Fibroblast of skin of scalp (primary cell): ENCODE measurements at places on chromosomes 7 and 10.

DNA sequence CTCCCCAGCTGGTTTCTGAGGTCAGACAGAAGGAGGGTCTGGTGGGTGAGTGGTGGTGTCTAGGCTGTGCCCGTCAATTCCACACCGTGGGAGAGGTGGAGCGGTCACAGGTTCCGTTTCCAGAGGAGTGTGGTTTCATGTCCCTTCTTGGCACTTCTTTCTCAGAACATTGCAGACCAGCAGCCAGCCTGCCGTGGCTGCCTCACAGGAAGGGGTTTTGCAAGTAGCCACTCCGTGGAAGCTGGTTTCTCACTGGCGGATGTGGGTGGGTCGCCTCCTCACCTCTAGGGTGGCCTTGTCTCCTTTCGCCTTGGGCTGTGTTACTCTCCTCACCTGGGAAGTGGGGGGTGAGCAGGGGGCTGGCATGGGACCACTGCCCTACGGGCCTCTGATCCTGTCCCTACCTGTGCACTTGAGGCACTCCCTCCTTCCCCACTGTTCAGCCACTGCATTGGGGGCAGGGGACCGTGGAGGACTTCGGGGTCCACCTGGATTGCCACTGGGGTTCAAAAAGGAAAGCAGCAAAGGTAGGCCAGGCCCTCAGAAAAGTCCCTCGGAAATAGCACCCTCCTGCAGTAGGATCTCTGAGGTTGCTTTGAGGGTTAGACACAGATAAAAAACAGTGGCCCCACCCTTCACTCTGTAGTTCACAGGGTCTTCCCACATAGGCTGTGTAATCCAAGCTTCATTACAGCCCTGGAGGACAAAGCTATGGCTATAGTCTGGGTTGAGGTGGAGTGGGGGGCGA, 33.9 kb downstream of the TSPAN14 start:
- DNase-seq: no peak

DNA sequence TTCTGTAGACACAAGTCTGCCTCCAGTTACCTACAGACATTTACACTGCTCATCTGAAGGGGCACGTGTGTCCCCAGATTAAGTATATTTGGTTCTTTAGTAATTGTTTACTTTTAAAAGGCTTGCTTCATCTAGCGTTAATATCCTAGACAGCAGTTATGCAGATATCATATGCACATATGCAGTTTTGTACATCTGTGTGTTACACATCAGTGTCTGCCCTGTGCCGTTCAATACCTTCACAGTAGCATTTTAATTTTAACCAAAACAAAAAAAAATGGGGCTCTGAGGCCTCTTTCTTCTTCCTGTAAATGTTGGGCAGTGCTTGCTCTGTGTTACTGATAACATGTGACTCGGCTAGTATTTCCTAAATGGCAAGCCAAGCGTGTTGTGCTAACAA, 331.4 kb upstream of the MGMT start:
- DNase-seq: no peak

- DNase-seq: no peak
Measured at GRCh38 chr10:87683356-87683755, 23.7 kb downstream of the PAPSS2 start.

DNA sequence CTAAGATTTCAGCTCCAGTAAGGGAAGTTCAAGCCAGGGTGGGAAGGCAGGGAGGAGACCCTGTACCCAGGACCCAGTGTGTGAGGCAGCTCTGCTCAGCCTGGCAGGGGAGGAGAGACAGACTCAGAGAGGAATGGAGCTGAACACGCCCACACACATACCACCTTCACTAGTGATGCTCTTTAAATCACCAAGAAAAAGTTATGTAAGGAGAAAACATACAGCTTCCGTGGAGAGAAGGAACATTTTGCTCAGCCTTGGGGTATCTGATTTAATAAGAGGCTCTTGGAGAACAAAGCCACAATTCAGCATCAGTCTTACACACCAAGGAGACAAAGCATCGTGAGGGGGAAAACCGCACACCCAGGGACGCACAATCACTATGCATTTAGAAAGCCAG, 62.9 kb downstream of the PRKAG2 start:
- no peak for DNase-seq

- DNase-seq: no peak
Measured at GRCh38 chr7:69190763-69191162, 407.5 kb upstream of the AUTS2 start.

GRCh38 chr10:122468926-122469781, 7.8 kb downstream of the HTRA1 start:
- peak; percentile 99 for DNase-seq

GRCh38 chr7:65239707-65240352, 133.8 kb upstream of the ZNF92 start:
- peak; percentile 4 for DNase-seq

DNA sequence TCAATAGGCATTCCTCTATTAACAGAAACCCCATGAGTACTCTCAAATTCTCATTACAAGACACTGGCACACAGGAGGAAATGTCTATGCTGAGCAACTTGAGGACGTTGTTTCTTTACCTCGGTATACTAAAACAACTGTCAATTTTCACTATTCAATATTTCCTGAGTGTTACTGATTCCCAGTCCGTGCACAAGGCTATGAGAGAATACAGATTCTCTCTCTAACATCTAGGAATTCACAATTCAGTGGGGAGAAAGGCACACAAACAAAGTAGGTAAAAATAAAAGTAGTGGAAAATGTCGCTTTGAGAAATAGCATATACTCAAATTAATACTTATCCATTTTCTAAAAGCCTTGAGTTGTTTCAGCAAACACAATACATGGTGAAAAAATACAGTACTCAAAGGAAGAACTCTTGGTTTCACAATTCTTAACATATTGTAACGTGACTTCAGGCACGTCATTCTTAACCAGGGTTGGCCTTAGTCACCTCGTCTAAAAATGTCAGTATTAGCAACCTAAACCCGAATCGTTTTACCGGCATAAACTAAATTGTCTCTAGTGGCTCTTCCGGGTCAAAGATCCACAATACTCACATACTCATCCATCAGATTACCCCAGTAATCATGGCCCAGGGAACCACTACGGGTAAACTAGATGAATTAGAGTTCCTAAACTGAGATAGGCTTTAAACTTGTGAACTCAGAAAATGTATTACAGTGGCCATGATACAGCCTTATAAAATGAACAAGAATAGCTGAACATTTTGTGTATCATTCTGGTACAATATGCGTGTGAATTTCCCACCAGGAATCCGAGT, 1.5 kb downstream of the IPMK start:
- DNase-seq: peak; percentile 70

GRCh38 chr10:106396192-106396591, 768.3 kb downstream of the SORCS1 start:
- DNase-seq: no peak

DNA sequence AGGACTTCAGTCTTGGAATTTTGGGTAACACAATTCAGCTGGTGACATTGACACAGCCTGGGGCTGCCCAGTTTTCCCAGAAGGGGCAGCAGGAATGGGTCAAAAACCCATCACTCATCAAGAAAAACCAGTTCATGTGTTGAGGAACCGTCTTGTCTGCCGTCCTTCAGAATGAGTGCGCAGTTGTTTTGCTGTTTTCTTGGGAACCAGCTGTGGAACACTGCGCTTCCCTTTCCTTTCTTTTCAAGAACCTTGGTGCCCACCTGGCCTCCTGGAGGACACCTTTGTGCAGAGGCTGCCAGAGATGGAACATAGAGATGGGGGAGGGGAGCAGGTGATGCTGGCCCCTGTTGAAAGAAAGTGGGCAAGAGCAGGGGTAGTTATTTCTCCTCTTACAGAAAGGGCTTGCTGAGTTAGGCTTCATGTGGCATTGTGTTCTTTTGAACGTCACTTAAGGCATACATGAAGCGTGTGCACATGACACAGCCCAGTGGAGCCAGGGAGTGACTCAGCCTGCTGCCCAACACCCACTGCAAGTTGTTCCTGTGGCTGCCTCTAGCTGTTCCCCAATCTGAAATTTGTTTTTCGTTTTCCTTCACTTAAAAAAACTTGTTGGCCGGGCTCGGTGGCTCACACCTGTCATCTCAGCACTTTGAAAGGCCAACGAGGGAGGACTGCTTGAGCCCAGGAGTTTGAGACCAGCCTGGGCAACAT, 87.4 kb upstream of the TNS3 start:
- peak; percentile 92 for DNase-seq

DNA sequence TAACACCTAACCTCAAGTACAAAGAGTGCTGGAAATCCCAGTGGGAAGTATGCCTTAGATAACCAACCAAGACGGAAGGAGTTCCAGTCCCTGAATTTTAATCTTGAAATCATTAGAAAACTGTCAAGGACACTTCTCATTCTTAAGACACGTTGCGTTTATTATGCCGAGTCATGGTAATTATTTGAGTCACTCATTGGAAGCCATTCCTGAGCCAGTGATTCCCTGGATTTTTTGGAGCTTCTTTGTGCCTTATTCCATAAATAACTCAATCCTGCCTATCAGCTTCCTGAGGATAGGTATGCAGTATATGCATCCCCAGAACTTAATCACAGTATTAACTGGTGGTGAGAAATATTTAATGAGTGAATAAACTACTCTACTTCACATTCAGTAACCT, 77.4 kb downstream of the PPP1R17 start:
- peak; percentile 14 for DNase-seq

- no peak for DNase-seq
Measured at GRCh38 chr10:34075254-34075926, 739.7 kb downstream of the PARD3 start.

DNA sequence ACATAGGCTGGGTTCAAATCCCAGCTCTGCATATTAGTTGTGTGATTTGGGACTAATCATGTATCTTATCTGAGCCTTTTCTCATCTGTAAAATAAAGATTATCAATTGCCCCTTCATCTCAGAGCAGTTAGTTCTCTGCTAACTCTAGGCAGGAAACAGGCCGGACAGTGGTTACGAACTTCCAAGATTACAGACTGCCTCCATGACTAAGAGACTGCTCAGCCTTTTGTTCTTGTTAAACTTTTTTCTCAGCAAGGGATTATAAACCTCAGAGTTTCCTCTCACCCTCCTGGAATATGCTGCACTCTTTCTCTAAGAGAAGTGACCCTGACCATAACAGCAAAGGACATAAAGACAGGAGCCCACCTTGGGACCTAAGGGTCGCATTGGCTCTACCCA, 52.5 kb upstream of the NFKB2 start:
- peak; percentile 58 for DNase-seq

DNA sequence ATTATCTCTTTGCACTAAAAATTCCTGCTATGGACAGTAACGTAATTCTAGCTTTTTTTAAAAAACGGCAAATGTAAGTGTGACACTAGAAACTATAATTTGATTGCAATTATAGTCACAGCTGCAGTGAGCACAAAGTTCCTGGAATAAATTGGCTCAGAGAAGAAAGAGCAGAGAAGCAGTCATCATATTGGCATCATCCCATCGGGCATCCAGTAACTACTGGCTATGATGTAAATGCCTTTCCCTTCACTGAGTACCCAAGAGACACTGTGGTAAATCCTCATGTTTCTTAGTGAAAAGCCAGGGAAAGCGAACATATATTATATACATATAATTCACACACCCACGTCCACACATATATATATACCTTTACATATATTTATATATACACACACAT, 43.6 kb downstream of the PIP4K2A start:
- peak; percentile 38 for DNase-seq

GRCh38 chr10:75974080-75974479, 542.7 kb downstream of the LRMDA start:
- no peak for DNase-seq

- no peak for DNase-seq
Measured at GRCh38 chr10:117166418-117167345, 28.6 kb upstream of the VAX1 start.

DNA sequence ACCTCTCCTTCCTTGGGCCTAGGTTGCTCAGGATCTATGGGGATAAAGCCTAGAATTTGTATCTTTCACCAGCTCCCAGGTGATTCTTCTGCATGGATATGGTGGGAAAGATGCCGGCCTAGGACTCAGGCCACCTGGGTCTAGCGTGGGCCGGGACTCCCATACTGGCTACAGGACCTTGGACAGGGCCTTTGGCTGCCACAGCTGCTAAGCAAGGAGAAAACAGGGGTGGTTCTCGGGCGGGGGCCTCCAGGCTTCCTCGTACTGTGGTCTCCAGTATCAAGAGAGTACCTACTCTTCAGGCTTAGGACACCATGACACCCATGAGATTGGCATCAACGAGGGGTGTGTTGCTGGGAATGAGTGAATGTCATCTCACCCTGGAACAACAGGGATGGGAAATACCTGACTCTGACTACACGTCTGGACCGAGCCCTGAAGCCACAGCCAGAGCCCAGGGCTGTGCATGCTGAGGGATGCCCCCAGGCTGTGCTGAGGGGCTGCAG, 120.3 kb upstream of the ADAM12 start:
- DNase-seq: no peak

DNA sequence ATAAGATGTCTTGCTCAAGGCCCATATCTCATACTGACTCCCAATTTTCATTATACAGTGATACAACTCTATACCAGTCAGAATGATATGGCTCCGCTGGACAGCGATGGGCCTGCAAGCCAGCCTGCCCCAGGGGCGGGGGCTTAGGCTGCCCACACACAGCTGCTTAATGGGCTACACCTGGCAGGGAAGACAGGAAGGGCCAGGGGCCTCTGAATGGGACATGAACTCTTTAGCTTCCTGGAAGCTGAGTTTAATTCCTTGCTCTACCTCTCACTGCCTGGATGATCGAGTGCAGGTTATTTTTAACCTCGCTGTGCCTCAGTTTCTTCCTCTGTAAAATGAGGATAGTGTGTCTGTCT, 112.5 kb downstream of the C10orf105 start:
- no peak for DNase-seq

GRCh38 chr7:152568972-152569371, 107.0 kb downstream of the XRCC2 start:
- no peak for DNase-seq
